ENCODE measurements at places on chromosomes 5 and 9.

- no peak for DNase-seq
Observed at GRCh38 chr5:99119326-99119725, 190.5 kb upstream of the CHD1 start.

DNA sequence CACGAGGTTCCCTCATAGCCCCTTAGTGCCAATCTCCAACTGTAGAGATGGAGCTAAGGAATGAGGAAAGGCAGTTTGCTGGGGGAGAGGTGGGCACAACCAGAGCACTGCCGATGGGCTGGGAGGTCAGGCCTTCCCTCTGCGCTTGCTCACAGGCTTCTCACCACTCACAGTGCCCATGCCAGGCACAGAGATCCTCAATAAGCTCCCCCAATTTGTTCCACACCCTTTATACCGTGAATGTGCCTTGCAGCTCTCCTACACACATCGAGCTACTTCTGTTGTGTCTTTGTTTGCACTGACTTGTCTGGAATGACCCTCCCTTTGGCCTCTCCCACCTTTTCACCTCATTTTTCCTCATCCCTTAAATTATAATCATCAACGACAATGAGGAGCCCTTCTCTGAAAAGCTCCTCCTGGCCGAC is 1.6 kb upstream of the HK3 start:
- DNase-seq, result no peak

DNA sequence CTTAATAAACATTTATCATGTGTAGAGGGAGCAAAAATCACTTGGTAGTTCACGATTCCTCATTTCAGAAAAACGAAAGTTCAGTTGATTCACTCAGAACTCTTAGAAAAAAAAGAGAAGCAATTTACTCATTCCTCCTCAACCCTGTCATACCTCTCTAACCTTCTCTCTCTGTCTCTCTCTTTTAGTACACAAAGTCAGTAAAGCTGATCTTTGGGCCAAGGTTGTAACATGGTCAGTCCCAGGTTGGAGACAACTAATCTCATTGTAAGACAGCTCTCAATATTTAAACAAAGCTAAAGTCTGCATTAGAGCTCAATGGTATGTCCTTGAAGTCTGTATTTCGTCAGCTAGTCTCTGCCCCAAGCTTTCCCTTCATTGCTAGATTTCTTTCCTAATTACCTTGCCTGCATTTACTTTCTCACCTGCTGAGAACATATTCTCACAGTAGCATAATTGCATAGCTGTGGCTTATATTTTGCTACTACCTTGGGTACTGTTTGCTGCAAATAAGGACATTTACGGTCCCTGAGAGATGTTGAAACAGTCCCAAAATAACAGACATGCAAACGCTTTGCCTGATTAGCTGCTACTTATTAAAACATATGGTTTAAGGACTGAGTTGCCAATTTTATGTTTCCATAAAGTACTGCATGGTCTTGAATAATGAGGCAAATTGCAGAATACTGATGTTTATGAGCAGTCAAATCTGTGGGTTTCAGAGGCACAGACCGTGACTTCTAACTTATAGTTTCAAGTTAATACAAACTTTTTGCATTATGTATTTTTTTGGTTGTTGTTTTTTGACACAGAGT is 138.3 kb downstream of the GPBP1 start:
- DNase-seq, result no peak

GRCh38 chr5:82162573-82162972 is 115.6 kb downstream of the RPS23 start:
- no peak for DNase-seq

DNA sequence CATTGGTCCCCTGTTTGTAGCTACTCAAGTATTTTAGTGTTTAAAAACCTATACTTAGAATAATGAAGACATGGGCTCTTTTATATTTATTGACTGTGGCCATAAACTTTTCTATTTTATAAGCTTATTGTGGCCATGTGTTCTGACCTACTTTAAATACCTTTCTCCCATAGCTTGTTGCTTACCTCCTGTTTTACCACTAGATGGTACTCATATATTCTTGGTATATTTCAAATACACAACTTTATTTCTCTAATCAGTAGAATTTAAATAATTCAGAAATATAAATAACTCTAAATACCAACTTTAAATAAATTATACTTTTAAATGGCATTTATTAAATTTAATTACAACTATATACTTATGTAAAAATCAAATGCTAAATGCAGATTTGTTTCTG is 498.0 kb downstream of the PRDM9 start:
- no peak for DNase-seq

- DNase-seq, result no peak
Observed at GRCh38 chr5:54727874-54728587, 210.5 kb downstream of the SNX18 start.

- DNase-seq, result no peak
Observed at GRCh38 chr9:18358325-18358724, 115.6 kb upstream of the ADAMTSL1 start.

DNA sequence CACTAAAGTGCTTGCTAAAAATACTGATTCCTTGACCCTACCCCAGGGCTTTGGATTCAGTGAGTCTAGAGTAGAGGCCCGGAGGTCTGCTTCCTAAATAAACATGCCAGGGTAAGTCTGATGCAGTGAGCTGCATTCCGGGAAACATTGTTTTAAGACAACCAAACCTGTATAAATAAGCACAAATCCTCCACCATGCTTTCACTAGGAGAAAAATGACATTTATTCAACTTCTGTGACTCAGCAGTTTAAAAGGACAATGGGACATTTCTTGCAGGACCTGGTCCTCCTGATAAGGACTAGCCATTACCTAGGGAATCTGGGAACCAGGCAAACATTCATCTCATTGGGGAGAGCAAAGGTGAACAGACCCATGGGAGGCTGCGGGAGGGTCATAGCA is 335.3 kb downstream of the MLLT3 start:
- DNase-seq, result no peak

DNA sequence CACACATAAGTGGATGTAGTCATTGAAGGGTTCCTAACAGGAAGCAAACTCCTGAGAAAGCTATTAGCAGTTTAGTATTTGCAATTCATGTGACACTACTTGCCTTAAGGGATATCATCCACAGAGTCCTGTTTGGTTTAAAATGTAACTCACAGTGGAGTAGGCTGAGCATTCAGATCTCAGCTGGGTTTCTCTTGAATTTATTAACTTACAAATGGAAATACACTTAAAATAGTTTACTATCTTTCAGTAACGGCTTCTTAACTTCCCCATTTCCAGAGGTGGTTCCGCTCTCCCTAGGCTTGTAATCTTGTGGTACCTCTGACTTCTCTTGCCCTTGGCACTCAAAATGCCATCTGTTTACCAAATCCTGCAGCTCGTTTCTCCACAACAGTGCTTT is 660.7 kb upstream of the ADAMTS16 start:
- no peak for DNase-seq

DNA sequence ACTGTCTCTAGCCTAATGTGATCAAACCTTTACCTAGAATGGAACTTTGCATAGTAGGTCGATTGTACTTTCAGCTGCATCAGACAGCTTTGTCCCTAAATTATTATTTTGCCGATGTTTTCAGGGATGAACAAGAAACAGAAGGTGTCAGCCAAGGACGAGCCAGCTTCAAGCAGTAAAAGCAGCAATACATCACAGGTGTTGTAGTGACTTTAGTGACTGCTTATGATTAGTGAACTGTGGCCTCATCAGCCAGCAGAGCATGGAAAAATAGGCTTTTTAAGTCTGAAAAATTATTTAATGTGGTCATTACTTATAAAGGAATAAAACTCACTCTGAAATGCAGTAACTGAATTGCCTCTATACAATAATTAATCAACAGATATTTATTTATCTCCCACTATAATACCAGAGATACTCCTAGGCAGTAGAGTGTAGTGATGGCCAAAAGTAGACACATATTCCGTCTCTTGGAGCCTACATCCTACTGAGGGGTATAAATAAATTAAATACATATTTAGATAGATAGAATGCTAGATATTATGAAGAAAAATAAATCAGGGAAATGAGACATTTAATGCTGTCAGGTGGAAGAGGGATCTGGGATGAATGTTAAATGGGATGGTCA is 166.3 kb downstream of the PARP8 start:
- no peak for DNase-seq

- DNase-seq, result no peak
Observed at GRCh38 chr5:144773628-144774027, 603.0 kb downstream of the KCTD16 start.

GRCh38 chr5:131587541-131587940 is 47.5 kb downstream of the RAPGEF6 start:
- DNase-seq, result no peak

DNA sequence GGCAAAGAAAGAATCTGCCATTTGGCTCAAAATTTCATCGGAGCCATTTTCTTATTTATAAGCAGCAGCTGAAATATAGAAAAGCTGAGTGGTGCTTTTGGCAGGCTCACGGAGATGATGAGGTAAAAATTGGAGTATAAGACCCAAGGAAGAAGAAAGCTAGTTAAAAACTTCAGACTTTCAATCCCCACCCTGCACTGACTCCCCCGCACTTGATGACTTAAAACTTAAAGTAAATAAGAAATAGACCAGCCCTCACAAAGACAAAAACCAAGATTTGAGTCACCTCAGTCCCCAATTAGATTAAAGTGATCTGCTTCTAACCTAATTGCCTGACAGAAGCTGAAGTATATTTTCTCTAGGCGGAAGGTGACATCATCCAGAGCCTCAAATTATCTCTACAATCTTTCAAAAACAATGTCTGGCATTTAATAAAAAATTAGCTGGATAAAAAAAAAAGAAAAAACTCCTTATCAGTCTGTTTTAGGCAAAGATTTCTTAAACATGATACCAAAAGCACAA is 124.0 kb upstream of the PJA2 start:
- DNase-seq, result no peak

GRCh38 chr5:145292278-145292677 is 542.9 kb downstream of the PRELID2 start:
- DNase-seq, result no peak

DNA sequence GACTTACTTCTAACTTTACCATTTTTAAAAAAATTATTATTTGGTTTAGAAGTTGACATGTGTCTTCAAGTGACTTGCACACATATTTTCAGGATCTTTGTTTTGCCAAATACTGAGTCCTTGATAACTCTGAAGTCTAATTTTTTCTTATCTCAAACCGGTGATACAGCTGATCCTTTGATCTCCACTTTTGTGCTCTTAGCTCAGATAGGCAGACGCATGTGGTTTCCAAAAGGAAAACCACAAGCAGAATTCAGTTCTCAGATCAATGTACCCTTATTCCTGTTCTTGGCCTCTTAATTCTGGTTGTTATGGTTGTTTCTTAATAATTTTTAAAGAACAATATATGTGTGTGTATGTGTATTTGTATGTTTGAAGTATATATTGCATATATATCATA is 238.3 kb upstream of the EDIL3 start:
- no peak for DNase-seq

- peak; percentile 15 for DNase-seq
Observed at GRCh38 chr5:31232273-31232888, 38.9 kb downstream of the CDH6 start.

GRCh38 chr9:31587146-31587545 is 797.3 kb upstream of the ACO1 start:
- no peak for DNase-seq

- no peak for DNase-seq
Observed at GRCh38 chr5:13003457-13003856, 941.0 kb downstream of the DNAH5 start.

GRCh38 chr9:133238272-133238850 is 29.3 kb upstream of the OBP2B start:
- DNase-seq, result peak; percentile 31

GRCh38 chr5:93620487-93621326 is 37.7 kb downstream of the NR2F1 start:
- peak; percentile 65 for DNase-seq

GRCh38 chr9:134399435-134400056 is 73.3 kb downstream of the RXRA start:
- peak; percentile 48 for DNase-seq

DNA sequence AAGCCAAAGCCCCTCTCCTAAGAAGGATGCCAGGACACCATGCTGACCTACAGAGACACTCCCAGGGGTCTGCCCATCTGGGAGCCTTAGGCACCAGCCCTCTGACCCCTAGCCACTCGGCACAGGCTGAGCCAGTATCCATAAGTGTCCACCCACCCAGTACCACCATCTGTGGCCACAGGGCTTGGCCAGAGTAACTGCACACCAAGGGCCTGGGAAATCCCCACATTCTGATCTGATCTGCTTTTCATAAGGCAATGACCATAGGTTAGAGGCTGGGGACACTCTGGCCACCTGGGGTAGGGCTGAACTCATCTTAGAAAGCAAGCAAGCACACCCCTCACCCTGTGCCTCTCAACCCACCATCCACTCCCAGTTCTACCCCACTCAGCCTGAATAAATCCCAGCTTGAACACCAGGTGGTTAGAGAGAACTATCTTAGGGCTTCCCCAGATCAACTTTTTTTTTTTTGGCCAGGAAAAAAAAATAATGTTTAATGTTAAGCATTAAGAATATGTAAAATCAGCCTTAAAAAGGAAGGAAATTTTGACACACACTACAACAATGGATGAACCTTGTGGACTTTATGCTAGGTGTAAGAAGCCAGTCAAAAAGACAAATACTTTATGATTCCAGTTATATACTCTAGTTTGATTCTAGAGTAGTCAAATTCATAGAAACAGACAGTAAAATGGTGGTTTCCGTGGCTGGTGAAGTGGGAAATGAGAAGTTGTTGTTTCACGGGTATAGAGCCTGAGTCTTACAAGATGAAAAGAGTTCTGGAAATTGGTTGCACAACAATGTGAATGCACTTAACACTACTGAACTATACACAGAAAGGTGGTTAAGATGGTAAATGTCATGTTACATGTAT is 6.2 kb downstream of the GNPDA1 start:
- no peak for DNase-seq

DNA sequence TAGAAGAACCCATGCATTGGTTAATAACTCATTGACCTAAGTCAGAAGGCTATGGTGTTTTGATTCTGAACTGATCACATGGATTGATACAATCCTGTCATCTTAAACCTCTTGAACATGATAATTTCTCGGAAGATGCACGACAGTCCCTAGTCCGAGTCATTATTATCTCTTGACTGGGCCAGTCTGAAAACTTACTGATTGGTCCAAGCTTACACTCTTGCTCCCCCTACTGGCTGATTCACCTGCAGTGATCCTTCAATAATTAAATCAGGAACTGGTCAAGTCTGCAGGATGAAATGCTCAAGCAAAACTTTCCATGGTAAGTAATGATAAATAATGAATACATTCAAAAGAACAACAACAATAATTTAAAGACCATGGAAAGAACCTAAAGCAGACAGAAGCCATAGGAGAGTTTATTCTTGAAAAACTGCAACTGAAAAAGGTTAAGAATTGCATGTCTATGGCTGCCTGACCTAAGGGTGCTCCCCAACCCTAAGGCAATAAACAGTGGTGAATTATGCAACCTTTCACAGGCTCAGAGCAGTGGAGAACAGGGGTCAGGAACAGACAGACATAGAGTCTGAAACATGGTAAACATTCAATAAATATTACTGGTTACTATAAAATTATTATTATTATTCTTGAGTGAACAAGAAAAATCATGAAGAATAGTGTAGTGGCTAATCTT is 79.3 kb downstream of the BRINP1 start:
- DNase-seq, result peak; percentile 17
